ENCODE measurements at places on chromosomes 1 and 21.

GRCh38 chr1:44798481-44799365 is 1.5 kb upstream of the PLK3 start:
- DNase-seq, result no peak

- DNase-seq, result no peak
Measured at GRCh38 chr21:45152265-45152746, 77.9 kb downstream of the ADARB1 start.

DNA sequence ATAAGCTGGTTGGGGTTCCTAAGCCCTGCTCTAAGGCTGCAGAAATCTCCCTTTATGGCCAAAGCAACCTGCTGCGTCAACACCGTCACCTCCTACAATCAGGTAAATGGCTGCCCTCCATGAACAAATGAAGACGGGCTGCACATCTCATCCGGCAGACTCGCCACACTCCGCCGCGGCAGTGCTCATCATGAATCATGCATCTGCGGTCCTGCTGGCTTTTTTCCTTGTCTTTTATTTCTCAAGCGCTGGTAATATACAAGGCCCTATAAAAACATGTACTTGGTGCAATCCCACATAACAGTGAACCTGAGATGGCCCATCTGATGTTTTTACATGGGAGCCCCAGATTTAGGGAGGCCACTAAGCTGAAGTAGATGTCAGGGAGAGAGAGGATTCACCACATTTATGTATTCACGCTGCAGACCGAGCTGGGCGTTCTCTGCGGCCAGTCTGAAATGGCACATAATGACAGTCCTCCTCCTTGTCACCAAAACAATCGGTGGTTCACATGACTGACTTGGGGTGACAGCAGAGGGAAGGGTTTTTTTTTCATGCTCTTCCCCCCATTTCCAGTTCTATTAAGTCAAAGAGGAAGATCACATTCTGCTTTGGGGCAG is 91.6 kb downstream of the KAZN start:
- no peak for DNase-seq

GRCh38 chr1:163774978-163775620 is 453.3 kb downstream of the NUF2 start:
- DNase-seq, result no peak

DNA sequence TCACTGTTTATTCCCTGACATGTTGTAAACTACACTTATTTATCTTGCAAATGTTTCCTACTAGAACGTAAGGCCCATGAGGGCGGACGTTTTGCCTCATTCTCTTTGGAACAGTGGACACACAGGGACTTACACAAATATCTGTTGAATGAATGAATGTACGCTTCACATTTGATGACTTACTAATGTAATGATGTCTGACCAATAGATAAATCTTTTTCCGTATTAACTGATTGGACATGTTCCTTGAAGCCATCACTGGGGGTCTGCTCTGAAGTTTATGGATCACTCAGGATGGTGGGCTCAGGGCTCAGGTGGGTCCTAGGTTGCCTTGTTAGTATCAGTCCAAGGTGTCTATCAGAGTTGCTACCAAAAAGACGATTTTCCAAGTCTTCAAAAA is 763.2 kb upstream of the TPTE start:
- DNase-seq, result no peak

DNA sequence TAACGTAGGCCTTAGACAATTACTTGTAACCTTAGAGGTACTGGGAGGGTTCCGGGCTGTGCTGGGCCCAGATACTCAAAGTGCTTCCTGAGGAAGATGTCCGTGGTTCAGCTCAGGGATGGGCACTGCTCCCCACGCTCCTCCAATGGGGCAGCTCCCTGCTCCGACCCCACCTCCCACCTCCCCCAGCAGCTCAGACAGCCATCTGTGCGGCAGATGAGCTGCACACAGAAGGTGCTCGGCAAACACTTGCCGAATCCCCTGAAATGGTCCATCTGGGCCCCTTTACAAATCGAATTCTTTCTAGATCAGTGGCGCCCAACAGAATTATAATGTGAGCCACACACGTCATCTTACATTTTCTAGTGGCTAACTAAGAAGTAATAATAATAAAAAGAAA is 242.4 kb upstream of the RAB4A start:
- DNase-seq, result no peak

DNA sequence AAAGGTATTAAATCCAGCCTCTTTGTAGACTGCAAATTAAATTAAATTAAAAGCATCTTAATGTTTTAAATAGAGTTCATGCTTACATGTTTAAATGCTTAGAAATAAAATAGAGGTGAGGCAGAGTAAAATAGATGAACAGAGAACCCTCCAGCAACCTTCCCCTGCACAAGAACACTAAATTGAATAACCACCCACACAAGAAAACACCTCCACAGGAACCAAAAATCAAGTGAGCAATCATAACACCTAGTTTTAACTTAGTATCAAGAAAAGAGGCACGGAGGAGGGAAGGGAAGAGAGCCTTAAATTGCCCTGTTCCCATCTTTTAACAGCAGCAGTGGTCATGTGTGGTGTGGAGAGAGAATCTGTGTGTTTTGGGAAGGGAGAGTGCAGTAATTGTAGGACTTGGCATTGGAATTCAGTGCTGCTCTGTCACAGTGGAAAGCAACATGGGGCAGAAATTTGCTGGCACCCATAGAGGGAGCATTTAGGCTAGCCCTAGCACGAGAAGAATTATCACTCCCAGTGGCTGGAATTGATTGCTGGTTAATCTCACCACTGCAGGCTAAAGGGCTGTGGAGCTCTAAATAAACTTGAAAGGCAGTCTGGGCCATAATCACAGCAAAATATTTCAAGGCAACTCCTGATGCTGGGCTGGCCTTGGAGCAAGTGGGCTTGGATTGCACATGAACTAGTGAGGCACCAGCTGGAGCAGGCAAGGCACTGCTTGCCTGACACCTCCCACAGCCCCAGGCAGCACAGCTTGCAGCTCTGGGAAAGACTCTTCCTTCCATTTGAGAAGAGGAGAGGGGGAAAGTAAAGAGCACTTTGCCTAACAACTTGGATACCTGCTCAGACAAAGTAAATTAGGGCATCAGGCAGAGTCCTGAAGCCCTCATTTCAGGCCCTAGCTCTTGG is 1478.8 kb downstream of the NCAM2 start:
- no peak for DNase-seq

DNA sequence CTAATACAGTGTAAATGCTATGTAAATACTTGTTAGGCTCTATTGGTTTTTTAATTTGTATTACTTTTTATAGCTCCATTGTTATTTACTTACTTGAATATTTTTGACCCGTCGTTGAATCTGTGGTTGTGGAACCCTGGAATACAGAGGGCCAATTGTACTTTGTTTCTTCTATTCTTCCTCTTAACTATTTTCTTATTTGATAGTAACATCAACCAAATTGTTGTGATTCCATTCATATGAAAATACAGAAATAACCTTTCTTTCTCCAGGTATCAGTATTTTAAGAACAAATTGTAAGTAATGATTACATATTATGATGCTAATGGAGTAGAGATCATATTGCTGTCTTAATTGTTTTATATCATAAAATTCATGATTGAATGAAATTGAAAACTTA is 73.7 kb downstream of the FNBP1L start:
- DNase-seq, result no peak

DNA sequence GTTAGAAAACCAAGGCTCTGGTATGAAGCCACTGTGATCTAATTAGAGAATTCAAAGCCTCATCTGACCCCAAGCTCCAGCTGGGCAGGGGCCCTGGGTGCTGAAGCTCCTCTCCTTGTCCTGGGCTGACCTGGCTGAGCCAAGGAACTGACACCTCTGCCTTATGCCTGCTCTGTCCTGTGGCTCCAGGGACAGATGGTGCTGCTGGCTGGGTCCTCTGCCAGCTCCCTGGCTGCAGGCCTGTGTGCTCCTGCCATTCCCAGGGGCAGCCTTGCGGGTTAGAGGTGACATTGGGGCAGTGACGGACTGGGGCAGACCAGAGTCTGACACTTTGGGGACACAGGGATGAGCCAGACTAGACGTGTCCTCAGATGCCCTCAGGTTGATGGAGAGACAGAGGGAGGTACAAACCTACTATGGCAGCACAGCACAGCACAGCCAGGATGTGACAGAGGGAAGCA is 11.8 kb downstream of the ACOT11 start:
- DNase-seq, result no peak

DNA sequence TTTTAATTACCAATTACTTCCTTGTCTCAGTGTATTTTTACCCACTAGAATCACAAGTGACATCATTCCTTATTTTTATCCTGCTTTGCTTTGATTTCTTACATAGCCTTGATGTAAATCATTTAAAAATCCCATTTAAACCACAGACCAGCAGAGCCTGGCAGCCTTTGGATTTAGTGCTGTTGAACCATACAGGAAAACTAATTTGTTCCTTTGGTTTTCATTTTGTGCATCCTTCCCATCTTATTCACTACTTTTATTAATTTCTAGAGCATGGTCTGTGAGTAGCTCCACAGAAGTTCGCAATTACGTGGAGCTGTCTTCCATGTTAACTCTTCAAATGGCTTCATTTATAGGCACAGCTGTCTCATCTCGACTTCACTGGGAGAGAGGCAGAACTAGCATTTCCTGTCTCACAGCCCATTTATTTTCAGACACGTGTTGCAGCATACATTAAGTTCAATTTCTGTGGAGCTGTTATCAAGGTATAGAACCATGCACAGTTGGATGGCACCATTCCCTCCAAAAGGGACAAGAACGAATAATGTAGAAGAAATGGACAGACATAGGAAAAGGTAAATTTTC is 235.3 kb downstream of the MRPL39 start:
- no peak for DNase-seq

DNA sequence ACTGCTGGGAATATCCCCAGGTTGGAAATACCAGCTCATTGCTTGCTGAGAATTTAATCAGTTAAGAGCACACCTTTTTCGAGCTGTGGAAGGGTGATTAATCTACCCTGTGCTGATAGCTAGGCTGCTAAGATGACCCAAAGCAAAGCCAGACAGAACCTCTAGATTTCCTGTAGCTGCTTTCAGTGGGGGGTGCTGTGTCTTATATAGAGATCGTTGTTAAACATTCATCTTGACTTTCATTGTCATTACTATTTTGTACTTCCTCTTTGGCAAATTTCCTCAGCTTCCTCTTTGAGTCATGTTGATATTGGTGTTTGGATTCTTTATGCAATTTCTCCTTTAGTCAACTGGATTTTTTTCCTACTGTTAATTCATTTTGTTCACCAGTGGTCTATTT is 155.3 kb downstream of the DISC1 start:
- no peak for DNase-seq

- DNase-seq, result no peak
Measured at GRCh38 chr1:241357366-241358340, 648 bp upstream of the RGS7 start.

DNA sequence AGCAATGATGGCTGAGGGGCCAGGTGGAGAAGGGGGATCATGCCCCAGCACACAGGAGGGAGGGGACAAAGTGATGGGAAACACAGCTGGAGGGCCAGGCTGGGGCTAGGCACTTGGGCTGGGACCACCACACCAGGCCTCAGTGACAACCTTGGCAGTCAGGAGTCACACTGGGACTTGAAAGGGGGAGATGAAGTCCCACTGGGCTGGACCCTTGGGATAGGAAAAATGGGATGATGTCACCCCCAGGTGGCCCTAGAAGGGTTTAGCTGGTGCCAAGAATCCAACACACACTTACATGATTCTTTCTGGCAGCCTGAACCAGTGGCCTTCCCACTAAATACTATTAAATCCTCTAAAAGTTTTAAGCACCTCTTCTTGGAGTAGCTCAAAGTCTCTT is 17.1 kb downstream of the ZBTB17 start:
- no peak for DNase-seq

DNA sequence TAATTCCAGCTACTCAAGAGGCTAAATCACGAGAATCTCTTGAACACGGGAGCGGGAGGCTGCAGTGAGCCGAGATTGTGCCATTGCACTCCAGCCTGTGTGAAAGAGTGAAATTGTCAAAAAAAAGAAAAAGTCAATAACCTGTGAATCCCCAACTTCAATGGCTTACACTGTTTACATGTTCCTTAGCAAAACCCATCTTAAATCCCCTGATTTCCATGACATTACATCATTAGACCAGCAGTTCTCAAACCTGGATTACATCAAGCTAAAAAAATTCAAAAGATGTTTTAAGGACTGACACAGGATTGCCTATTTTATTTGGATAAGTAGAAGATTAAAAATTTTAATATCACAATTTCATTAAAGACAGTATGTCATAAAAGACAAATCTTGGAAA is 12.4 kb downstream of the GPBP1L1 start:
- no peak for DNase-seq

DNA sequence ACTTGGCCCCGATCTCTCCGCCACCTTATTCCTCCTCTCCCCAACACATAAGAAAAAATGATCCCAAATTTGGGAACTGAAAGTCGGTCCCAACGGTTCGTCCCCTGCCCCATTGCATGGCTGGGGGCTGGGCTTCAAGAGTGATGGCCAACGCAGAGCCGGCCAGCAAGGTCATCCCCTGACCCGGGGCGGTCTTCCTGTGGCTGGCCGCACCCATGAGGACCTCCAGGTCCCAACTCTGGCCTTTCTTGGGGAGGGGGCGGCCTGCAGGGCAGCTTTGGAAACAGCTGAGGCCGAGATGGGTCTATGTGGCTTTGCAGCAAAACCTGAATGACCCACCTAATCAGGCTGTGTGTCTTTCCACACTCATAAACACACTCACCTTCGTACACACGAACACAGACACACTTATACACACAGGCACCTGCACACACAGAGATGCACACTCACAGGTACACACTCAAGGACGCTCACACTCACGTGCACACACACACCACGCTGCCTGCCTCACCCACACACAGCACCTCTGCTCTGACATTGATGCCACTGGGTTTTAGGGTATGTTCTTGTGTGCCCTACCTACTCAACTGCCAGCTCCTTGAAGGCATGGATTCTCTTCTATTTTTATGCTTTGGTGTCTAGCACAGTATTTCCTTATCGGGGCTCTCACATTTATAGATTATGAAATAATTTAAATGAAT is 562 bp downstream of the DYNLT5 start:
- no peak for DNase-seq

GRCh38 chr1:152110860-152111514 is 4.3 kb downstream of the TCHH start:
- no peak for DNase-seq

DNA sequence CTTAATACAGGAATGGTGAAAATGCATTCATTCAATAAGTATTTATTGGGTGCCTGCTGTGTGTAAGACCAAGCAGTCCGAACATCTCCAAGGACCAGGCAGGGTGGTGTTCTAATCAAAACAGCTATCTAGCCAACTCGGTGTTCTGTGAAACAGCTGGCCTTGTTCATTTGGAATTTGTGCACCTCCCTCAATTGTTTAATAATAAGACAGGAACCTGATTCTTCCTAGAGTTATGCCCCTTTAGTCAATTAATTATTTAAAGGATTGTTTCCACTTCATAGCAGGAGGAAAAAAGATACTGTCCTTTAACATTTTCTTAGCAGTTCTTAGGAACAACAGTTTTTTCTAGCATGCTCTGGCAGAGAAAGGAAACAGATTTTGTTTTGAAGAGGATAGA is 30.4 kb downstream of the S100A10 start:
- DNase-seq, result no peak

Measured in GOT3 (cell line).